ENCODE measurements at places on chromosomes 3 and 15.
A peak's percentile ranks its signal among the peaks of the same experiment; 100 is the strongest.

DNA sequence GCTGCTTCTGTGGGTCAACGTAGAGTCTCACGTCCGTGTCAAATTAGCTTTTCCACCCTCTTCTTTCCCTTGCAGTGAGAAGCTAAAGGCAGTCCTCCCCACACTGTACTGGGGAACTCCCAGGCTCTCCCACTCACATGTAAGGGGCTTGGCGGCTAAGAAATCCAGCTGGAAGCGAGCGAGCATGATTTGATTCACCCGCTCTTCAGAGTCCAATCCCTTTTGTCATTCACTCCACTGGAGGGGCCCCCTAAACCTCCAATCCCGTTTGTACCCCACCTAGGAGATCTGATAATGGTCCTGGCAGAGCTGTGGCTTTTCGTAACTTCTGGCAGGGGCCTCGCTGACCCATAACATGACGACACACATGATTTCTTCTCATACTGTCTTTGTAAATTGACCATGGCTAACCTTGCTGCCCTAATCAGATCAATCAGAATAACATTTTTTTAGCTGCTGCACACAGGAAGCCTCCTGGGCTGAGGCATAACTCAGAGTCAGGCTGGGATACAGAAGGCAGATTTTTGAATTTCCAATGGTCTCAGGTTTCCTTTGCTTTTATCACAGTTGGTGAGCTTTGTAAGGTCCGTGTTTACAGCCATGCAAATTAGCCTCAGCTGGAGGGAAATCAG, 235.2 kb downstream of the GREM1 start:
- no peak for DNase-seq

DNA sequence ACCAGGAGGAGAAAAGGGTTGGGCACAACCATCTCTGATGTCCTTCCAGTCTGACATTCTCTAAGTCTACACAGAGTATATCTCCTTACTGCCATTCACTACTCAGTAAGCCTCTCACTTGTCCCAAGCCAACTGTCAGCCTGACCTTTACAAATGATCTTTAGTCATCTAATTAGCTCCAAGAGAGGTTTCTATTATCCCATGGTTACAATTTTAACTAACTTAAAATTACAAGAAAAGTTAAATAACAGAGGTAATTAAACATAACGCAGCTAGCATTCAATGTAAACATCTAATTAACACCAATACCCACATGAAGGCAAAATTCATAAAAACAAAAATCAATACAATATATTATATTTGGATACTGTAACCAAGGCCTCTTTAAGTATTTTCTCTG, 126.9 kb downstream of the LSAMP start:
- DNase-seq: no peak

DNA sequence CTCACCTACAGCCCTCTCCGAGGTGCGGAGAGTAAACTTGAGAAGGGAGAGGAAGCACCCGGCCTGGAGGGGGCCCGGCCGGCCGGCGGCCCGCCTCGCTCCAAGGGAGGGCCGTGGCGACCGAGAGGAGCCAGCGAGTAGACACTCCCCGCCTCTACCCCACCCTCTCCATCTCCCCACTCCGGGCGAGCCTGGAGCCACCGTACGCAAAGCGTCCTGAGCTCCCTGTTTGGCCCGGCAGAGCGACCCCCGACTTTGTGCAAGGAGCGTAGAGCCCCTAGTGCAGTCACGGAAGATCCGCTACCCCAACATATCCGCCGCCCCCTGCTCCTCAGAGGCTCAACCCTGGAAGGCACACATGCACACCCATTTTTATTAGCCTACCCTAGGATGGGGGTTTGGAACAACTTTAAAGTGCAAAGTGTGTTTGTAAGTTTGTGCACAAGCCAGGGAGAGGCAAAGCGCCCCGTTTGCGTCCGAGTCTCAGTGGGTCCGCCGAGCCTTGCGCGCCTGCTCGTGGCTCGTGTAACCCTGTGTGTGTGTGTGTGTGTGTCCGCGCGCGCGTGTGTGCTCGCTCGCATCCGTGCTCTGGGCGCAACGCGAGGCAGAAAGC, 508 bp upstream of the SMAD6 start:
- peak; percentile 9 for DNase-seq

GRCh38 chr3:33119891-33120290, 6.1 kb downstream of the CRTAP start:
- no peak for DNase-seq

DNA sequence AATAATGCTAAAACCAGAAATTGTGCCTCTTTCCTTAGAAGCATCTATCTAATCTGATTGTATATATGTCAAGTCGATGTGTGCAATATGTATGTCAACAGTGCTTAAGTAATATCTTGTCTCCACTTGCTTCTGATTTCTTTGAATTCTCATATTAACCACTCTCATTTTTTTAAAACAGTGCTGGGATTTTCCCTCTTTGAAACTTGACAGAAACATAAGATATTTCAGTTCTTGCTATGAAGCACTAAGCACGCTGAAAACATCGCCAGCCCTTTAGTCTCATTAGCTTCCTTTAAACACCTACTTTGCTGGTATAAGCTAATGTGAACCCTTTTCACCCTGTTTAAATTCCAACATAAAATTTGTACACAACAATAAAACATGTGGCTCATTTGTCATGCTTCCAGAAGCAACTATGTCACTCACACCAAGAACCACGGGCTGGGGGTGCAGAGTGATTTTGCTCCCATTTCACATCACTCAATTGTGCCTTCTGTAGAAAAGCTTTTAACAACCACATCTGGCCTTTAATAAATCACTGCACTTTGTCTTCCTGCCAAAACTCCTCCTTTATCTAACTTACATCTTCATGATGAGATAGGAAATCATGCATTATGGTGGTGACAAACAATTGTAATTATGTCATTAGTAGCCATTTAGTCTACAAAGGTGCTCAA, 185.2 kb downstream of the FOXP1 start:
- no peak for DNase-seq

DNA sequence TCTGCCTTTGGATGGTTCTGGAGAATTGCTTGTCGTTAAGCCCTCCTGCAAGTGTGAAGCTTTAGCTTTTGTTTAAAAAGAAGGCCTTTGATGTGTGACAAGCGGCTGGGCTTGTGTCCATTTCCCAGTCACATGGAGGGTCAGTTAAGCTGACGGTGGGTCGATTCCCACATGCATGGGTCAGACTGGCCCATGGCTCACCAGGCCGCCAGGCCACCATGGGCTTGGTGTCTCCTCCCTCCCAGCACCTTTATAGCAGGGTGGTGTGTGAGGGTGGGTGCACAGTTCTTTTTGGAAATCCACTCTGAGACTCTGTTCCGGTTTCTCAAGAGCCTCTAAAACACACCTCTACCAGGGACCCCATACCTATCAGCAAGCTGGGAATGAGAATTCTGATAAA, 67.2 kb downstream of the SCN5A start:
- DNase-seq: no peak

DNA sequence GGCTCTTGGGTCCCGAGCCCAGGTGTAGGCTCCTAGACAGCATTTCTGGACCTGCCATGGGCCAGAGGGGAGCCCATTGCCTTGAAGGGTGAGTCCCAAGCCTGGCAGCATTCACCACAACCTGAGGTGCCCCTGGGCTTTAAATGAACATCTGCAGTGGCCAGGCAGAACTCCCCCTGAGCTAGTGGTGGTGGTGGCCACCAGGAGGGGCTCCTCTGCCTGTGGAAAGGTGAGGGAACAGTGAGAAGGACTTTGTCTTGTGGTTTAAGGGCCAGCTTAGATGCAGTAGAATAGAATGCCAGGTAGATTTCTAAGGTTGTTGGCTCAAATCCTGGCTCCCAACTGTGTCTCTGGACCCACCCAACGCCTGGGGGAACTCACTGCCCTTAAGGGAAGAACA, 55.6 kb downstream of the CASR start:
- no peak for DNase-seq

DNA sequence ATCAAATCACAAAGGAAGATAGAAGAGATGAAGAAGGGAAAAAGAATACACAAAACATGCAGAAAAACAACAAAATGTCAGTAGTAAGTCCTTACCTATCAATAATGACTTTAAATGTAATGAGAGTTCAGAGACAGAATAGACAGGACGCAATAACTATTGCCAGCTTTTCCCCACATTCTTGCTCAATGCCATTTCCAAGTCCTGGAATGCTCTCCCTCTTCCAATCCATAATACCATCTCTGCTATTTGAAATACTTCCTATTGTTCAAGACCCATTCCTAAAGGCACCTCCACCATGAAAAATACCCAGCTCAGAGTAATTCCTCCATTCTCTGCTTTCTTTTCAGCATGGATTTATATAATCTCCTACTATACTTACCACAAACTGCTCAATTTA, 33.4 kb downstream of the CCDC54 start:
- DNase-seq: no peak

DNA sequence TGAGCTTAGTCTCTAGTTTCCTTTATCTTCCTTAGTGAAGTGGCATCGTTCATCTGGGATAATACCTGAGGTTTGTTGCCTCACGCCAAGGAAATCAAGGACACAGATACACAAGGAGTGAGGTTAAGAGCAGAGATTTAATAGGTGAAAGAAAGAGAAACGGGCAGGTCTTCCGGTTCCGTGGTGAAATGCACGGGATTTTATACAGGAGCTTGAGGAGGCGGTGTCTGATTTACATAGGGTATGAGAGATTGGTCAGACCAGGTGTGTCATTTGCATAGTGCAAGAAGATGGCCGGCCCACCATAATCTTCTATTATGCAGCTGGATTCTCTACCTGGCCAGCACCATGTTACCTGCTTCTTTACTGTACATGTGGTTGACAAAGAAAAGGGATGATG, 17.2 kb downstream of the ARRDC4 start:
- no peak for DNase-seq

DNA sequence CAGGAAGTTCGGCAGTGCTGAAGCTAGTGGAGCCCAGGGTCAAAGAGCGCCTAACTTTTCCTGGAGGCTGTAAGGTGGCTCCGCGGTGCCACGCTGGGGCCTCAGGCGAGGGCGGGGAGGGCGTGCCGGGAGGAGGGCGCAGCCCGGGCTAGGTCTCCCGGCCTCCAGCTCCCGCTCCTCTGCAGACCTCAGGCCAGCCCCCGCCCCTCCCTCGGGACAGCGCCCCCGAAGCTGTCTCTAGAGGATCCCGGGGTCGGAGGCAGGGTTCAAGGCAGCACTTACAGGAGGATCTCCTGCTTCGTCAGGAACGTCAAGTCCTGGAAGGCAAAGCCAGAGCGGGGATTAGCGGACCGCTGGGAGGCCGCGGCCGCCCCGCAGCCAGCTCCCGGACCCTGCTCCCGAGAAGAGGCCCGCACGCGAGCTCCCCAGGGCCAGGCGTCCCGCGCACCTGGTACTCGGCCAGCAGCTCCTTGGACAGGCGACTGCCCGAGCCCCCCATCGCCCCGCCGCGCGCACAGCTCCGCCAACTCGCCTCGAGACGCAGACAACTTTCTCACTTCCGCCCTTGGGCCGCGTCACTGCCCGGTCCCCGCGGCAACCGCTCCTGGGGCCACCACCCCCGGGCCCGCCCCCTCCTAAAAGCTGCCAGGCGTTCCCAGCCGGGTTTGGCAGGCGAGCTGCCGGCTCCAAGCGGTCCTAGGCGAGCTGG, at the start of gene CIB1:
Gene CIB1, minus strand, starts transcription at position 555 of the 709 bp plus-strand sequence. Its CDS starts 56 bp downstream, at position 499.
- peak; percentile 93 for DNase-seq

- no peak for DNase-seq
Measured at GRCh38 chr3:25084016-25084415, 344.0 kb upstream of the RARB start.

- DNase-seq: no peak
Measured at GRCh38 chr3:32816439-32817256, 1.1 kb upstream of the TRIM71 start.

GRCh38 chr3:29760226-29760685, 479.4 kb downstream of the RBMS3 start:
- DNase-seq: no peak

GRCh38 chr3:46679681-46680080, 13.8 kb downstream of the ALS2CL start:
- DNase-seq: no peak

DNA sequence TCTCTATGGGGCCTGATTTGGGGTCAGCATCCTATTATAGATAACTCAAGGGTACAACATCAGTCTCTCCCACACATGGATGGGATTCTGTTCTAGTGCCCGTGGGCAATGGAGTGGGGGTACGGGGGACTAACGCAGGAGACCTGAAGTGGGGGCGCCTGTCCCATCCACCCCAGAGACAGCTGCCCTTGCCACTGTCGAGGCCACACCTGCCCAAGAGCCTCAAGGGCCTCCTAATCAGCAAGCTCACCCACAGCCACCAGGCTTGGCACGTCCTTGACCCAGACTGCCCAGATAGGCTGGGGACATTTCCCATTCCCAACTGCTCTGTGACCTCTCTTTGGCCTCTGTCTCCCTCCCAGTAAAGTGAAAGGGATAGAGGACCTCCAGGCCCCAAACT, 8.5 kb upstream of the ISLR2 start:
- DNase-seq: no peak

DNA sequence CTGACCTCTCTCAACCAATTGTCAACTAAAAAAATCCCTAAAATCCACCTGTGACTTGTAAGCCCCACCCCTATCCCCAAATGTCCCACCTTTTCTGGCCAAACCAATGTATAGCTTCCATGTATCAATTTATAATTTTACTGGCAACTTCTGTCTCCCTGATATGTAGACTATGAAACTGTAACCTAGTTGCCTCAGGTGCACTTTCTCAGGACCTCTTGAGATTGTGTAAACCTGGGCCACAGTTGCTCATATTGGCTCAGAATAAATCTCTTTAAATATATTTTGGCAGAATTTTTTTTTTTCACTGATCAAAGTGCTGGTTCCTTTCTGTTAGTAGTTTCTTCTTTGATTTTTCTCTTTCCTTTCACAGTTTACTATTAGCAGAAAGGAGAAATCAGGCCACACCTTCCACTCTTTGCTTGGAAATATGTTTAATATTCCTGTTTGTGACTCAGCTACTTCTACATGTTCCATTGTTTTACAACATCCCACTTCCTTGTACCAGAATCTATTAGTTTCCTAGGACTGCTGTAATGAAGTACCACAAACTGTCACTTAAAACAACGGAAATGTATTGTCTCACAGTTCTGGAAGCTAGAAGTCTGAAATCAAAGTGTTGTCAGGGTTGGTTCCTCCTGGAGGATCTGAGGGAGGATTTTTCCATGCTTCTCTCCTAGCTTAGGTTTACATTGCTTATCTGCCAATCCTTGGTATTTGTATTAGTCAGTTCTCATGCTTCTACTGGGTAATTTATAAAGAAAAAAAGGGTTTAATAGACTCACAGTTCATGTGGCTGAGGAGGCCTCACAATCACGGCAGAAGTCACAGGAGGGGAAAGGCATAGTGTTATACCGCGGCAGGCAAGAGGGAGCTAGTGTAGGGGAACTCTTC, 801.2 kb upstream of the ARPP21 start:
- DNase-seq: no peak

DNA sequence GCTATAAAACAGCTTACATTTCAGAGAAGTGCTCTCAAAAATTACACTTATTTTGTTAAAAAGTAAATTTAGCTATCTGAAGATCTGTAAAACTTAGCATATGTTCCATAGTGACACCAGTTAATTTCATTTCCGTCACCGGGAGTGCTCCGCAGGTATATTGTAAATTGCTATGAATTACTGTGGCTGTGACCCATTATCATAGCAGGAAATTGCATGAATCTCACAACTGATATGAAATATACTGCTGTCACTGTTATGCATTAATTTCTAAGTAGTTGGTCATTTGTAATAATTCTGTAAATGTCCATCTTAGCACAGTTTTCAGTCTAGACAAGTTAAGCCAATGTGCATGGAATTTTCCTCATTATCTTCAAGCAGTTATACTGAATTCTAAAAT, 91.2 kb downstream of the EPHA3 start:
- no peak for DNase-seq

GRCh38 chr15:69857686-69858391, 239.9 kb downstream of the TLE3 start:
- no peak for DNase-seq

- DNase-seq: no peak
Measured at GRCh38 chr3:194220901-194221326, 85.0 kb downstream of the HES1 start.

GRCh38 chr15:40121911-40122638, 13.4 kb upstream of the BMF start:
- no peak for DNase-seq
